NCI-H1048 (cell line): ENCODE measurements at places on chromosomes 12 and 14.

- DNase-seq = no peak
Observed at GRCh38 chr12:102528111-102528510, 47.7 kb upstream of the IGF1 start.

- DNase-seq = no peak
Observed at GRCh38 chr14:24271834-24272263, 452 bp upstream of the RABGGTA start.

- no peak for DNase-seq
Observed at GRCh38 chr14:60221457-60221856, 27.6 kb upstream of the PPM1A start.

DNA sequence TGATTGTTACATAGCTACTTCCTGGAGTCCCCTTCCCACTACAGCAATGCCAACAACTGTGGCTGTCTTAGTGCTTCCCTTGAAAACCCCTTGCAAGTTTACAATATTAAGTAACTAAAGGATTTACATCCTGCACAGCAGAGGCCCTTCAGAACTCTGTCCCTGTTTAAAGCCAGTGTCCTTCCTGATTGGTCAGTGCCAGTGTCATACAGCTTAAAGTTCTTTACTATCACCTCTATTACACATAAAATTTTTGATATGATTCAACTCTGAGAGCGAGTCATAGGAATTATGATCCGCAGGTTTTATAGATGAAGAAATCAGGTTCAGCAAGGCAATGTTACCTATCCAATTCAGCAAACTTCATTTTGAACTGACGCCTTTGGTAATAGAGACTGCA, 91.4 kb upstream of the ALX1 start:
- DNase-seq = no peak

DNA sequence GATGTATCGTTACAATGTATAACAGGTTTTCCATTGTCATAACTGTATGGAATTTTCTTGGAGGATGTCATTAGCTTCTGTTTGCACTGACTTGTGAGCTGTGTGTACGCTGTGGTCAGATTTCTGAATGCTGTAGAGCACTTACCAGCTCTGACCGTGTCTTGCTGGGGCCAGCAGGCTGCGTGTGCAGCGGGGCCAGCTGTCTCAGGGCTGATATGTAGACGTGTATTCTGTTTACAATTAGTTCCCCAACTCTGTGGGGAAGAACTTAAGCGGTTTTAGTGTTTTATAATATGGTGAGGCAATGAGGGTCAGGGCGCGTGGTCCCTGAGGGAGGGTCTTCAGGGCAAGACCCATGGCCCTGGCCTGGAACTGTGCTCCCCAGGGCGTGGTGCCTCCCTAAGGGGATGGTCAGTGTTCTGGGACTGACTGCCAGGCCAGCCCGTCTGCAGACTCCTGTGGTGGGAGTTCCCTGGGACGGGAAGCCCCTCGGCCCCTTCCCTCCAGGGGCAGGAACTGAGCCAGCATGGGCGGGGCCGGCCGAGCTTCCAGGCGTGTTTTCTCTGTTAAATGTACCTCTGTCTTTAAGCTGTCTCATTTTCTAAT, 18.7 kb downstream of the XRCC3 start:
- no peak for DNase-seq

GRCh38 chr14:49849213-49849847, 3.3 kb downstream of the NEMF start:
- no peak for DNase-seq

DNA sequence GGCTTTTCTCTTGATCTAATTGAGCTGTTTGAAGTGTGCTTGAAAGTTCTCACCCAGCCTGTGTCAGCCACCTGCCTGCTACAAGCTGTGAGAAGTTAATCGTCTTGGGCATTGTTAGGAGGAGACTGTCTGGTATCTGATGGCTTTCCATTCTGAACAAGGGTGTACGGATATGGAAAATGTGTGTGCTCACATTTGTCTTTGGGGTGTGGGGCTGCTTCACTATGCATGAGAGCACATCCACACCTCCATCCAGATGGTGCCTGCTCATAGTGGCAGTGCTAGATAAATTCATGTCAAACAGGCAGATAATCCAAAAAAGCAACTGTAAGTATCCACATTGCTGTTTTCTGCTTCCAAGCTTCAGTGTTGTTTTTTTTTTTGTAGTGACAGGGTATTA, 462.2 kb downstream of the DIO2 start:
- DNase-seq = no peak

DNA sequence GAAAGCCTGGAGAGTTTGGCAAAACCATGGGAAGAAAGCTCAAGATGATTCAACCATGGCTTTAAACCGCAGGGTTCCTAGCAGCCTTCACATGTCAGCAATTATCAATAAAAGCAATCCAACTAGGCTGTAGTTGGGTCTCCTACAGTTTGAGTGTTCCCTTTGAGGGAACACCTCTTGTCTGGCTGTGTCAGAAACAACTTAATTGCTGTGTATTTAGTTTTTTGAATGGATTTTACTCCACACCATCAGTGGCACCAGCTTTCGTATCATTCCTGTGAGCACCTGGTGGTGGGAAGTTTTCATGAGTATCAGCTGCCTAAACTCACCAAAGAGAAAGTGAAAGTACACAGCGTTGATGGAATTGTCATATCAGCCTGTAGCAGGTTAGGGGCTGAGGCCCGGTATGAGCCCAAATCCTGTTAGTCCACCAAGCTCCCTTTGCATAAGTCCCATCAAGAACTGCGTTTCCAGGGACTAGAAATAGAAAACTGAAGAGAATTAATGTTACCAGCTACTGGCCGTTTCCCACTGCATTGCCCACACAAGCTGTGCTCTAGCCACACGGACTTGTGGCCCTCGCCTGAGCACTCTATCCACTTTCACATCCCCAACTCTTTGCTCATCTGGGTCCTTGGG, 10.9 kb upstream of the IL26 start:
- no peak for DNase-seq

- no peak for DNase-seq
Observed at GRCh38 chr12:1309613-1310012, 284.8 kb downstream of the FBXL14 start.

GRCh38 chr12:50518090-50518489, 13.3 kb downstream of the DIP2B start:
- DNase-seq = no peak

DNA sequence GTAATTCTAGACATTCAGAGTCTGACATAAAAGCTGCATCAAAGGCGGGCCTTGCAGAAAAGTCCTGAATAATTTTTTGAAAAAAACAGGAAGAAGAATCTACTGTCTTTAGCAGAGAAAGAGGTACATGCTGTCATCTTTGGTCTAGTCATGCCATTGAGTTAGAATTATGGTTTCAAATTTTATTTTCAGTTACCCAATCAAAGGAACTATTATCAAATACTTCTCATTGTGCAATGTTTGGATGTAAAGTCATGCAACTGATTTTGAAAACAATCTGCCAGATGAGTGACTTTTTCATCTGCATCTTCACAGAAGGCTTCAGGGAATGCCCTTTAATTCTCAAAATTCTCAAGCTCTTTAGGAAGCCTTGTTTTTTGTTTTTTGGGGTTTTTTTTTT, 803.5 kb downstream of the FLRT2 start:
- DNase-seq = no peak

DNA sequence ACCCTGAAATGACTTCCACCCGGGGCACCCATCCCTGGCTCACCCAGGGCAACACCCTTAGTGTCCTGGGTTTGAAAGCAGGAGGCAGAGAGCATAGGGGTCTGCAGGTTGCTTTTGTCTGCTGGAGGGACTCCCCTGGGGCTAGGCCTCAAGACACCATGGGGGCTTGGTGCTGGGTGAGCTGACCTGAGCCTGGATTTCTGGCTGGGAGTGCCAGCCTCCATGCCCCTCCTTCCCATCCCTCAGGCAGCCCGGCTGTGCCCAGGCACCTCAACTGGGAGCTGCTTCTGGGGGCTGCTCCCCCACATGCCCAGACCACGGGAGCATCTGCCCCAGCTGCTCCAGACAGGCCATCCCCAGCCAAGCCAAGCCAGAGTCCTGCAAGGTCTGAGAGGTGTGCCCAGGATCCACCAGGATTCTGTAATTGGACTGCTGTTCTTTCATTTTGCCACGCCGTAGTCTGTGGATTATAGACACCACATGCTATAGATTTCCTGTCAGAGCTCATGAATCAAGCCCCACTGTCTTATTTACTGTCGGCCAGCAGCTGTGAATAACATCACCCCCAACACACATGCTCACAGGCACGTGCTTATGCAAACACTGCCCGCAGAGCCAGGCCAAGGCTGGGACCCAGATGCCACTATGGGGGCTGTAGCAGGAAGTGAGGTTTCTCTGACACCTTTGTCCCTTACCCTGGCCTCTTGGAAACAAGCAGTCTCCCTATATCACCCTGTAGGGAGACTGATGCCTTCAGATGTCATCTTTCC, 29.4 kb upstream of the ESRRB start:
- DNase-seq = no peak

DNA sequence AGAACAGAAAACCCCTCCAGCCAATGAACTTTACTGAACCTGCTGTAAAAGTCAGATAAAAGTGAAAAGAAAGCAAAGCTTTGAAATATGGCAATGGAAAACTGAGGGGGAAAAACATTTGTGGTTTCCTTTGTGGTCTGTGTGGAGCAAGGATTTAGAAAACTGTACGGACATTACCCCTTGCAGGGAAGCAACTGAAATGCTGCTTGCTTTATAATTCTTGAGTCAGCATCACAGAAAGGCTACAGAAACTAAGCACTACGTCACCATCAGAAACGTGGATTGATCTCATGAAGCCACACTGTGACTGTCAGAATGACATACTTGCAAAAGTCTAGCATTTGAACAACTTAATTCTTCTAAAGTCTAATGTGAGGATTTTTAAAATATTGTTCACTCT, 2.4 kb upstream of the KCNC2 start:
- DNase-seq = no peak

DNA sequence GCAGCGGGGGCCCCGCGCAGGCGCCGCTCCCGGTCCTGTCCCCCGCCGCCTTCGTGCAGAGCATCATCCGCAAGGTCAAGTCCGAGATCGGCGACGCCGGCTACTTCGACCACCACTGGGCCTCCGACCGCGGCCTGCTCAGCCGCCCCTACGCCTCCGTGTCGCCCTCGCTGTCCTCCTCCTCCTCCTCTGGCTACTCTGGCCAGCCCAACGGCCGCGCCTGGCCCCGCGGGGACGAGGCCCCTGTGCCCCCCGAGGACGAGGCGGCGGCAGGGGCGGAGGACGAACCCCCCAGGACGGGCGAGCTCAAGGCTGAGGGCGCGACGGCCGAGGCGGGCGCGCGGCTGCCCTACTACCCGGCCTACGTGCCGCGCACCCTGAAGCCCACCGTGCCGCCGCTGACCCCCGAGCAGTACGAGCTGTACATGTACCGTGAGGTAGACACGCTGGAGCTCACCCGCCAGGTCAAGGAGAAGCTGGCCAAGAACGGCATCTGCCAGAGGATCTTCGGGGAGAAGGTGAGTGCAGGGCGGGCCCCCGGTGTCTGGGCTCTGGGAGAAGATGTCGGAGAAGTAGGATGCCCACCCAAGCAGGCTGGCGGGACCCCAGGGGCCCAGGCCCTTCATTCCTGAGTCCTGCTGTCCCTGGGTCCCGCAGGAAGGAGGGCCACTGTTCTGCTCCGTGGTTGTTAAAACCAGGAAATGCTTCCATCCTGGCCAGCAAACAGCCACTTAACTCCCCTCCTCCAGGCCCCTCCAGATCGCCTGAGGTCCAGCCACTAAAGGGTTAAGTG, 48.4 kb downstream of the PHETA1 start:
- no peak for DNase-seq

GRCh38 chr12:2884810-2885209, 5.9 kb upstream of the TULP3 start:
- DNase-seq = no peak

GRCh38 chr12:53196486-53196885, 10.6 kb downstream of the ITGB7 start:
- no peak for DNase-seq

DNA sequence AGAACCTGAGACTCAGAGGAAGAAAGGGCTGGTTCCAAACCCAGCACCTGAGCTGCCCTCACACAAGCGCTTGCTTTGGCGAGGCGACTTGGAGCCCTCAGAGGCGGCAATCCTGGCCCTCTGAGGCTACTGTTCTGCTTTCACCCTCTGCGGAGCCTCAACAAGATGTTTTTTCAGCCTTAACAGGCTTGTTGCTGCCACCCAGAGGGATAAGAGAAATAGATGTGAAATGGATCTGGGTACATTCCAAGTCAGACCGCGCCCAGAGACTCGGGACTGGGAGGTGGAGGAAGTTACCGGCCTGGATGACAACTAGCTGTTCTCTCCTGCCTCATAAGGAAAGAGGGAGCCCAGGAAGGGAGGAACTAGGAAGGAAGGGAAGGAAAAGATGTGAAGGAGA, 89.6 kb downstream of the TTC7B start:
- DNase-seq = no peak

- DNase-seq = no peak
Observed at GRCh38 chr14:34453226-34453625, 8.8 kb downstream of the SPTSSA start.

GRCh38 chr14:58752771-58753201, 115.0 kb downstream of the DACT1 start:
- no peak for DNase-seq

DNA sequence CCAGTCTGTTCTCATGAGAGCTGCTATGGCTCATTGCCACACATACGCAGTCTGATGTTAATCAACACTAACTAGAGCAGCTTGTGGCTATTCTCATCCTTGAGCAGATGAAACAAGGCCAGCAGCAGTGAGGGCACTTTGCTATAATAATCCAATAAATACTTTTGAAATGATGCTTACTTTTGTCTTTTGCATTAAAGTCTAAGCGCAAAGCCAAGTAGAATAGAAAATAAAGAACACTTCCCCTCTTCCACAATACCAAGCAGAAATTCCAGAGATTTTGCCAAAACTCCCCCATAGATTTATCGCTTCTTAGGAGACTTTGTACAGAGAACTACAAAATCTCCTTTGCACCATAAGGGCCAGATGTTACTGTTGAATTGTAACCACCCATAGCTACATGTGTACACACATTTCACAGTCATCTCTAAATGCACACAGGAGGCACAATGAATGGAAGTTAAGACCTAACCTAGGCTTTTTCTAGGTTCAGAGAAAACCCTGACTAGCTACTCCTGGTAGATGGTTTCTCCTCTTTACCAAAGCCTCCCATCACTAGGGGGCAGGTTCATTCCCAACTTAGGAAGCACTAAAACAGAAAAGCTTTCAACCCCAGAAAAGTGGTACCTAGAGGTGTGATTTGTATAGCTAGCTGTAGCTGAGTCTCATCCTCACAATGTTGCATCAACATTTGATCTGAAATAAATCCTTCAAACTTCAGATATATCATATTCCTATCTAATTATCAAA, 119.3 kb downstream of the HMGA2 start:
- DNase-seq = no peak

GRCh38 chr14:20662968-20663732, 21.2 kb upstream of the RNASE4 start:
- DNase-seq = no peak

- no peak for DNase-seq
Observed at GRCh38 chr12:115383668-115384067, 699.7 kb upstream of the TBX3 start.
